ENCODE measurements at places on chromosomes 5 and 9.

DNA sequence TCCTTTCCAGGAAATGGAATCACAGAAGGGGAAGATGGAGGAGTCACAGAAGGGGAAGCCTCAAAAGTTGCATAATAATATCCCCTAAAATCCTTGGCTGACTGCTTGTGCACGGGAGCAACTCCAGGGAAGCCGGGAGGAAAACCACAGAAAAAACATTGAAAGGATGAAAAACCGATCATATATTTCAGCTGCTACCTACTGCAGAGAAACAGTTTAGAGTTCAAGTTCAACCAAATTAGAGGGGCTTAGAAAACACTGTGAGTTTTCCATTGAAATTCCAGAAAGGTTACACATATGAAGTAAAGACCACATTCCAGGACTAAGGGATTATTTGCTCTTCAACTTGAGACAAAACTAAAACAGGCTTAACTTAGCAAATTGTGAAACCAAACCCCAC, 37.6 kb upstream of the MTAP start:
- DNase-seq = no peak

DNA sequence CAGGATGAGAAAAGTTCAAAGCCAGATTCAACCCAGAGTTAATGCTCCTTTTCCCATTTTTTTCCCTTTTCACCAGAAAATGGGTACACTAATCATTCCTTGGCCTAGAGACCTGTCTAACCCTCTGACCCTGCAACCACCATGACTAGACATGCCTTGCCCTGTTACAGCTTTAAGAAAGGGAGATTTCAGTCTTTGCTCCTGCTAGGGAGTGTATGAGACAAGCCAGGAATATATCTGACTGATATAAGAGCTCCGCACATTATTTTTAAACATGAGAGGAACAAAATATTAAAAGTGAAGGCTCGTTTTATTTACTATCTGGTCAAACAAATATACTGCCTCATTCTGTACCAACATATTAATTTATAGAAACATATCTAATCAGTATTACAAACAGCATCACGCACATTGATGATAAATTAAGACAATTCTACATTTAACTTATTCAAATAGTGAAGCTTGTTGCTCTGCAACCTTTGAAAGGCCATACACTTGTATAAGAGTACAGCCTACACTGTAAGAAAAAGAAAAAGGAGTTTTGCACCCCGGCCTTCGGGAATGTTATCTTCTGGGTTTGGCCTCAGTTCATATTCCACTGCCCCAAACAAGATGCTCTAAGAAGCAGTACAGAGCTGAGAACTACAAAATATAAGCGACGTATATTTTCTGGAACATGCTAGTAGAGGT, 132.7 kb downstream of the FBXL17 start:
- DNase-seq = no peak

DNA sequence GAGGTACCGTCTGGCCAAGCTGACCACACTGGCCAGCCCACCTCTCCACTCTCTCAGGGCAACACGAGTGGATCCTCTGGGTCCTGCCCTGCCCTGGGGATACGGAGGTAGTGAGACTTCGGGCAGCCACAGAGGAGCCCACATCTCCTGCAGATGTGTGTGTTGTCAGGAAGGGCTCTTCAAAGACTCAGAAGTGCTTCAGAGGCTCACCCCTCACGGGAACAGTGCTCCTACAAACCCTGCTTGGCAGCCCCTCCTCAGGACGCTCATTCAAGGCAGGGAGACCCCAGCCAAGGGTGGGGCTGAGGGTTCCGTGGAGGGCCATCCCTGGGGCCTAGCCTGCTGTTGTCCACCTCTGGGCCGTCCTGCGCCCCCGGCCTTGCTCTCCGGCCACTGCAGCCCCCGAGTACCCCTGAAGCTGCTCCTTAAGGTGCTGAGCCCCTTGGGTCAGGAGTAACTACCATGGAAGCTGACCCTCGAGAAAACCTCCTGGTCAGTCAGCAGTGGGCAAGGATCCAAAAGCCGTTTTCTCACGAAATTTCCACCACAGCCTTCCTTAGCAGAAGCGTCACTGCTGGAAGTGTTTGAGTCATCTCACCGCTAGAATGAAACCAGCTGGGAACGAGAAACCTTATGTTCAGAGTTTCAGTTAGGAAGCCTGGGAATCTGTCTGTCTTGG, 23.2 kb upstream of the LRRC14B start:
- no peak for DNase-seq

DNA sequence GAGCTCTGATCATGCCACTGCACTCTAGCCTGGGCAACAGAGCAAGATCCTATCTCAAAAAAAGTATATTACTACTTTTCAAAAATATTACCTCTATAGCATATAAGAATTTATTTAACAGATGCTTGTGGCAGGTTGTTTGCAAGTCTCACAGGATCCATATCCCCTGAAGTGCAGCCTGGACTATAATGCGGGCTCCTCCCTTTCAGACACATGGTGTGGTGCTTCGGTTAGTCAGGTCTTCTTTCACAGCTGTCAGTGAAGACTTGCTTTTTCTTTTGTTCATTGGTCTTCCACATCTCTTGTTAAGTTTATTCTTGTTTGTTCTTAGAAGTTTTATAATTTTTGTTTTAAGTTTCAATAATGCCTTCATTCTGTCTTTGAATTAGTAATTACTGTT, 9.4 kb upstream of the HRCT1 start:
- no peak for DNase-seq

- no peak for DNase-seq
These were observed 23.6 kb upstream of the ELL2 start for GRCh38 chr5:95985249-95985648.

- DNase-seq = no peak
These were observed 471.2 kb downstream of the TAF11L14 start for GRCh38 chr5:18105449-18105848.

All from hypothalamus (tissue), 51 donors.